Stimulated activated memory B cell treated with anti-CD40 and anti-IgM and Interleukin-4, amounts not matched to agents 10 μg/mL and 1 μg/mL and 100 μg/mL, for 72 hours (primary cell): ENCODE measurements at places on chromosomes 2 and 18.

- no peak for ATAC-seq
Observed at GRCh38 chr2:169091256-169091655, 21.9 kb downstream of the DHRS9 start.

DNA sequence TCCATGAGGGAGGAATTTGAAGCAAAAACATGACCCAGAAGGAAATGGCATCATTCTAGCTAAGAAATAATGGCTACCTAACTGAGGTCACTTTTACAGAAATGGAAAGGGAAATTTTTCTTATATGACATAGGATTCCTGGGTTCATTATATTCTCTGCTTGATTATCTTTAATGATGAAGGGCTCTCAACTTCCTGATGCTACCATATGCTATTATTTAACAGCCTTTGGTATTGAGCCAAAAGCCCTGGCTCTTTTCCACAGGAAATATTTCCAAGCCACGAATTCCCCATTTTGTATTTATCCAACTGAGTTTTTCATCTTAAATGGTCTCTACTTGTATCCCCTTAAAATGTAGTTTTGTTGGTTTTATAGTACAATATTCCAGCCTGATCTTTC lies 63.2 kb upstream of the NPAS2 start:
- ATAC-seq: no peak

- ATAC-seq: no peak
Observed at GRCh38 chr2:169452080-169452479, 27.2 kb upstream of the BBS5 start.

DNA sequence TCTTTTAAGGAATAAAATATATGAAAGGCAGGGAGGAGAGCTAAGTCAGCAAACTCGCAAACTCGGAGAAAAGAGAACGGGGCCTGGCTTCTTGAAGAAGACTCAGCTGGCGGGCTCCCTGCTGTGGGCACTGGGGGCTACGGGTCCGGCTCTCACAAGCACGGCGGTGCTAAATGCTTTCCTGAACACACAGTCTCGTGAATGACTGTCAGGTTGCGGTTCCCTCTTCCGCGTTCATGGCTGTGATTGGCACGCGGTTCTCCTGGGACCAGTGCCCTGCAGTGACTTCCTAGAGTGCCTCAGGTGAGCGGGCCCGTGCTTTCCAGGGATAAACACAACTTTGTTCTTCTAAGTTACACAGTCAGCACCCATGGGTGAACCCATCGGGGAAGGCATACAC lies 208.4 kb downstream of the HDAC4 start:
- ATAC-seq: no peak

GRCh38 chr2:146847846-146848245 lies 997.0 kb upstream of the ACVR2A start:
- no peak for ATAC-seq

DNA sequence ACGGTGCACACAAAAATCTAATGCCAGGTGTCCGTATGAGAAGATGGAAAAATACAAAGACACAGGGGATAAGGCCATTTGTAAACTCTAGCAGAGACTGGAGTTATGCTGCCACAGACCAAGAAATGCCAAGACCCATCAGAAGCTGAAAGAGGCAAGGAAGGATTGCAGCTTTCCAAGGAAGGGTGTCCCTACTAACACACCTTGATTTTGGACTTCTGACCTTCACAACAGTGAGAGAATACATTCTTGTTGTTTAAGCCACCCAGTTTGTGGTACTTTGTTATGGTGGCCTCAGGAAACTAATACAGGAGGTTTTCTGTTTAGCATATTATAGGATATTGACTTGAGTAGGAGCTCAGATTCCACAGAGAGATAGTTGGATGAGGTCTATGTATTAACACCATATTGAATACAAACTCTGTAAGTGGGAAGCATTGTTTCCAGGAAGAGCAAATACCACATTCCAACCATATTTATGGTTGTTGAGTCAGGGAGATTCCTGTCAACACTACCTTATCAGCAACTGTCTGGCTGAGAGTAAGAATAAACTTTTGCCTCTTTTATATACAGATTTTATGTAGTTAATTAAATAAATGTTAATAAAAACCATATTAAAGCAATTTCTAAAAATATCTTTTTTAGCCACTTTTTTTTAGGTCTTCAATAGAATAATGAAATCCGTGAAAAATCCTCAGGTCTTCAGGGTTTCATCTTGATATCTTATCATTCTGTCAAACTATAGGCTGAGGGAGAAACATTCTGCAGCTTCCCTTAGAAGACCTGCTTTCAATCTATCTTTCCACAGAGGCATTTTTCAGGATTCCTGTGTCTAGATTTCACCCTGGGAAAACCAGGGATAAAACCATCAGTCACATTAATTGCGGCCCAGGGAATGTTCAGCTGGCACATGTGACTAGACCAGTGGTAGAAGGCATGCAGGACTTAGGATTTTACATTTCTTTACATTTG lies 35.4 kb upstream of the HNMT start:
- no peak for ATAC-seq
